ENCODE measurements at places on chromosomes 7 and 10. TPM values are rescaled to one million over a fixed set of nuclear protein-coding genes. Genes with fewer than 3 reads are reported as not detected.

The DNAJC12 gene
- total RNA-seq, result 1.1 TPM

The ITPRID1 gene
- total RNA-seq, result not detected

The GRM8 gene
- total RNA-seq, result 0.36 TPM

The RAB19 gene
- total RNA-seq, result not detected

The AKR1C8 gene
- not detected for total RNA-seq

The HTR5A gene
- total RNA-seq, result not detected

The WDR86 gene
- total RNA-seq, result 17.7 TPM

The TMEM130 gene
- total RNA-seq, result 0.57 TPM

The AGR3 gene
- total RNA-seq, result not detected

The RP9 gene
- 7.7 TPM for total RNA-seq
